ENCODE measurements at places on chromosomes 16 and 17. TPM values are rescaled to one million over a fixed set of nuclear protein-coding genes. Genes with fewer than 3 reads are reported as not detected.

The TMEM132E gene
- total RNA-seq = not detected

DNA sequence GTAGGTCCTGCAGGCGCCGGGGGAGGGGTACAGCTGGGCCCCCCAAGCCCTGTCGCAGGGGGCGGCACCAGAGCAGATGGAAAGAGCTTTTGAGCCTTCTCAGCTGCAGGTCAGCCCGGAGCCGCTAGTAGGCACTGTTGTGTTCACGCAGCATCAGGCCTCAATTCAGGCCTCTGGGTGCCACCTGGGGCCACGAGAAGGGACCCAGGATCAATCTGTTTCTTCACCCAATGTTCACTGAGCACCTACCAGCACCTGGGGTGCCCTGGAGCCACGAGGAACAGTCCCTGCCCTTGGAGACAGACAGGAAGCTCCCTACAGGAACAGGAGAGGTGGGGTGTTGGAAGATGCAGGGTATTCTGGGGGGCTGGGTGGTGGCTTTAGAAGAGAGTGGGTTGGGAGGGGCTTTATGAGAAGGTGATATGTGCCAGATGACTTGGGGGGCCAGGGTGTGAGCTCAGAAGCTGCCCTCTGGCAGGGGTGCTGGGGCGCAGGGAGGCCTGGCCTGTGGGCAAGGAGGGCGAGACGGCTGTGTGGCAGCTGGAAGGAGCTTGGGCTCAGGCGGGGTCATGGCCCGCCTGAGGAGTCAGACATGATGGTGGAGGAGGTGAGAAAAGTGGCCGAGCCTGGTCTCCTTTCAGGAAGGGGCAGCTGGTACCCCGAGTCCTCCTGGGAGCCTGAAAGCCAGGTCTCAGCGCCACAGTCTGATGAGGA is 121.9 kb upstream of the GSE1 start:
- peak; percentile 30 for DNase-seq

The TMEM94 gene
- 129 TPM for total RNA-seq

DNA sequence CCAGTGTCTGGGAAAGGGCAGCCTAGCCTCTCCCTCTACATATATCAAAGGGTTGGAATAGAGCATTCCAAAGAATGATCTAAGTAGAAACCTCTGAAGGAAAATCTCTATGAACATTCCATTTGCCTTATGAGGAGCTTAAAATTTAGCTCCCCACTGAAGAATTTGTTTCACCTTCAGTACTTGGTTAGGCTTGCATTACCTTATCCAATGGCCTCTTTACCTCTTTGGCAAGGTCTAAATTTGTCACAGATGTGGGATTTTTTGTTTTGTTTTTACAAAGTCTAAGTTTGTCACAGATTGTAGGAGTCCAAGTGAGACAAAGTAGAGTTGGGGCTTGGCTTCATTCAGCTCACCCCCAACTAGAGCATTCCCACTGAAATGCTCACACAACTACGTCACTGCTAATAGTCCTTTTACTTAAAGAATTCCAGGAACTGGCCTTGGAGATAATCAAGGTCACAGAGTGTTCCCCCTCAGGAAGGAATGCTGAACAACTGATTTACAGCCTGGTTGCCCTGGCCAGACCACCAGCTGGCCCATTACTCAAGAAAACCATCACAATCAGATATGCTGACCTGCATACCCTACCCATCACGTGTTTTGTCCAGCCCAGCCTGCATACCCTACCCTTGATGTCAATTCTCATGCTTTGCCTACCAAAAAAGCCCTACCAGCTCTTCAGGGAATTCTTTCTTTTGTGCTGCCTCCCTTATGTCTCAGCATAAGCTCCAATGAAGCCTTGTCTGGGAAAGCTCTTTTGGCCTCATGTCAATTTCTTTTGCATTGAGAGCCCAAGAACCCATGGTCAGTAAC is 26.5 kb upstream of the PPM1D start:
- DNase-seq = no peak

The CACNG3 gene
- not detected for total RNA-seq

The KRTAP3-1 gene
- total RNA-seq = not detected

The KIF18B gene
- total RNA-seq = 31.3 TPM

DNA sequence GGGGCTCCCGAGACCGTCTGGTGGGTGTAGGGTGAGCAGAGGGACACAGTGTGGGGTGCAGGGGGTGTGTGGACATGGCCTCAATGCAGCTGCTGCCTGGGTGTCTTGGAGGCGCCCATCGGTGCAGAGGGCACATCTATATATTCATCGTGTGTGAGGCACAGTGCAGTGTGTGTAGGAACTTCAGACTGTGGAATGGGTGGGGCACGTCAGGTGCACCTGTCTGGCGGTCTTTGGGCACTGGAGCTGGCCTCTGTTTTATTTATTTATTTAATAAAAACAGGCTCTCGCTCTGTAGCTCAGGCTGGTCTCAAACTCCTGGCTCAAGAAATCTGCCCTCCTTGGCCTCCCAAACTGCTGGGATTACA is 16.8 kb downstream of the LASP1 start:
- no peak for DNase-seq

The TEKT5 gene
- not detected for total RNA-seq

DNA sequence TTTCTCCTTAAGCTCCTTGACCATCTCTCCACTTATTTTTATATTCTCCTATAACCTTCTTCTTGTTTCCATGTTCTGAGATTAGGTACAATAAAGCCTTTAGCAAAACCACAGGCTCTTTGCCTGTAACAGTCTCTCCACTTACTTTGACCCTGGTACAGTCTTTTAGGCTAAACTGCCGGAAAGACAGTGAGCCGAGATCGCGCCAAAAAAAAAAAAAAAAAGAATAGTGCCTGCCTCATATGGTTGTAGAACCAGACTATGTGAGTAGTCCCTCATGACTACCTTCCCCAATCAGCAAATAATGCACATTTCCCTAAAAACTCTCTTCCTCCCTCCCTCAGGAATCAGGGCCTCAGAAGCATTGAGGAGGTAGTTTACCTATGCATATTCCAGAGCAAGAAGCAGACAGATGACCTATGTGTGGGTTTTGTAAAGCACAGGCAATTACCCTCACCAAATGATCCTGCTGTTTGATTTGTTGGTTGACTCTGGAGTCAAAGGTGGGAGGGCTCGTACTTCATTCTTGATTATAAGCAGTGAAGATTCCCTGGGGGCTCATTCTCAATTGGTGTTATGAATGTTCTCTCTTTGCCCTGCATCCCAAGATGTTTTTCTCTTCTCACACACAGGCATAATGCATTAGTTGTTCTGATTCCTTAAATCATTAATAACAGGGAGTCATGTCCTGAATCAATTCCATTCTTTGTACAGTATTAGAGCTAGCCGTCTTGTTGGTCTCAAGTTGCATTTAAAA is 8.9 kb upstream of the NME1 start:
- DNase-seq = no peak

DNA sequence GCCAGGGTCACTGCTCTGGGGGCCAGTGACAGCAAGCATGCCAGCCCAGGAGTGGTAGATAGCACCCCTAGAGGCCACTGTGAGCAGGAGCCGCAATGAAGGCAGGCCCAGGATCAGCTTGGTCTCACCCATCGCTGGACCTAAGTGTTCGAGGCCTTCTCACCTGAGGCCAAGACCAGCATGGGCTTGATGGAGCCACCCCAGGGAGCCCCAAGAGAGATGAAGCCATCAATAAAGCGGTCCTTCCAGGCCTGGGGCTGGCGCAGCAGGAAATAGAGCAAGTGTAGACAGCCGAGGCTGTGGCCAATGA is 1.8 kb downstream of the LCAT start:
- no peak for DNase-seq

The MMP28 gene
- 1.6 TPM for total RNA-seq

The NOD2 gene
- not detected for total RNA-seq

DNA sequence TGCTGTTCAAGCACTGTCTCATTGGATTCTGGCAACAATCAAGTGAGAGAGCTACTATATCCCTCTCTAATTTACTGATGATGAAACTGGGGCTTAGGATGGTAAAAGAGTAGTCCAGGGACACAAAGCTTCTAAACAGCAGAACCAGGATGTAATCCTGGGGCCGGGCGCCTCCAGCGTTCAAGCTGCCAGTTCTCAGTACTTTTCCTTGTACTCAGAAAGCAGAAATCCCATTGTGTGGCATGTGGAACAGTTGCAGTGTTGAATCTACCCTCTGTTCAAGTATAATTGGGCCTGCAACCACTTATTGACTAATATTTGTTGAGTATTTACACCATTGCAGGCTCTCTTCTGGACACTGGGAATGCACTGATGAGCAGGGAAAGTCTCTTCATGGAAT is 14.5 kb upstream of the CDH13 start:
- no peak for DNase-seq

DNA sequence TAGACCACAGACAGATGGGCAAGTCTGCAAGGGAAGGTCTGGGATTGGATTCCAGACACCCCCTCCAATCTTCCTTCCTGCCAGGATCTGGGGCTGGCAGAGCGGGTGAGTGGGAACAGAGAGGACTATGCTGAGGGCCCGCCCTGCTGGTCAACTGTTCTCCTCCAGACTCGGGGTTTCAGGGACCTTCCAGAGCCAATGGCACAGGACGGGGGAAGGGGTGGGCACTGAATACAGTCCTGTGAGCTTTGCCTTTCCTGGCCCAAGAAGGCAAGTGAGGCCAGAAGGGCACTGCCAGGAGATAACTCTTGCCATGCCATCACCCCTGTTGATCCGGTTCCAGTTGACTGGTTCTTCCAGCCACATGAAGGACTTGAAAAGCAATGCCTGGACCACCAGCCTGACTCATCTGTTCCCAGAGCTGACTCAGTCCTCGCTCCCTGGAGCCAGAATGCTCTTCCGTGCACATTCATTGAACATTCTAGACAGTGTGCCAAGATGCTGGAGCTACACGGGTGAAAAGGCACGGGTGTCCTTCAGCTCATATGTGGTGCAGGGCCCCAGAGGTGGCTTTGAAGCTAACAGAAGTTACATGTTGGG is 533 bp upstream of the MEFV start:
- no peak for DNase-seq

DNA sequence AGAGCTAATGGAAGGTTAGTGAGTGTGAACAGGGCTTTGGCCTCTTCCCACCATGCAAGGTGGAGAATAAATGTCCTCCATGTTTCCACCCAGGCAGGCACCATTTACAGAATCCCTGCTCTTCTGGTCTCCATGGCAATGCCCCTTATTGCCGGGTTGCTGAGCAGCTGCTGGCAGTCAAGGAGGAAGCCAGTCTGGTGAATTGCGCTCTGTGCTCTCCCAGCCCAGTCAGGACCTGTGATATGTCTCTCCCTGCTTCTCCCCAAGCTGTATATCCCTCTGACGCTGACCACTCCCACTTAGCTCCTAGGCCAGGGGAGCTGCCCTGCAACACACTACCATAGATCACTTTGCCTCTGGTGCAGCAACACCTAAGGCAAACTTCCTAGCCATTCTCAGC is 402.1 kb upstream of the ERCC4 start:
- no peak for DNase-seq

GRCh38 chr16:24541233-24541933 is 2.0 kb downstream of the RBBP6 start:
- no peak for DNase-seq

DNA sequence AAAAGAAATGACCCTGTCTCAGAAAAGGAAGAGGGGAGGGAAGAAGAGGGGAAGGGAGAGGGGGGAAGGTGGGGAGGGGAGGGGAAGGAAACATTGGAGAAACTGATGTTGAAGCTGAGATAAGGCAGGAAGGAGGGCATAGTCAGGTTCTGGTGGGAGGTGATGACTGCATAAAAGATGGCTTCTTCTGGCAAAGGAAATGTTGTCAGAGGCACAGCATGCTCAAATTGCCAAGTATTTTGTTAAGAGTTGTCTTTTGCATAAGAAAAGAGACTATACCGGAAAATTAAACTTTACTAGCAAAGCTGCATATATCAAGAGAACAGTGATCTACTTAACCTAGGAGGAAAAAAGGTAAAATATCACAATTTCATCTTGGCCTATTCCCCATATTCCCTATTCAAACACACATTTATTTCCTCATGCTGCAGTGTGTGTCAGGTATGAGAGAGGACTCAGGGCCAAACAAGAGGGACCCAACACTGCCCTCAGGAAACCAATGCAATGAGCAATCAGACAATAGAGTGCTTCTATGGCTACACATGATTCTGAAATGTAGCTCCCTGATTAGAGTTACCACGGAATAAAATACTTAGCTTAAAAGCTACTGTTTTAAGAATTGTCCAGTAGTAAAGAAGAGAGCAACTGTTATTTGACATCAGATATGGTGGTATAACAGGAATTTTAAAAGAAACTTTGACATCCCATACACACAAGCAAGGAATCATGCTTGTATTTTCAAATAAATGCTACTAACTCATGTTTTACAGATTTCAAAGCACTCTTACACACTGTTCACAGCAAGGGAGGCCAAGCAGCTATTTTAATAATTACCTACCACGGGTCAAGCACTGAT is 80.9 kb downstream of the PARN start:
- no peak for DNase-seq

DNA sequence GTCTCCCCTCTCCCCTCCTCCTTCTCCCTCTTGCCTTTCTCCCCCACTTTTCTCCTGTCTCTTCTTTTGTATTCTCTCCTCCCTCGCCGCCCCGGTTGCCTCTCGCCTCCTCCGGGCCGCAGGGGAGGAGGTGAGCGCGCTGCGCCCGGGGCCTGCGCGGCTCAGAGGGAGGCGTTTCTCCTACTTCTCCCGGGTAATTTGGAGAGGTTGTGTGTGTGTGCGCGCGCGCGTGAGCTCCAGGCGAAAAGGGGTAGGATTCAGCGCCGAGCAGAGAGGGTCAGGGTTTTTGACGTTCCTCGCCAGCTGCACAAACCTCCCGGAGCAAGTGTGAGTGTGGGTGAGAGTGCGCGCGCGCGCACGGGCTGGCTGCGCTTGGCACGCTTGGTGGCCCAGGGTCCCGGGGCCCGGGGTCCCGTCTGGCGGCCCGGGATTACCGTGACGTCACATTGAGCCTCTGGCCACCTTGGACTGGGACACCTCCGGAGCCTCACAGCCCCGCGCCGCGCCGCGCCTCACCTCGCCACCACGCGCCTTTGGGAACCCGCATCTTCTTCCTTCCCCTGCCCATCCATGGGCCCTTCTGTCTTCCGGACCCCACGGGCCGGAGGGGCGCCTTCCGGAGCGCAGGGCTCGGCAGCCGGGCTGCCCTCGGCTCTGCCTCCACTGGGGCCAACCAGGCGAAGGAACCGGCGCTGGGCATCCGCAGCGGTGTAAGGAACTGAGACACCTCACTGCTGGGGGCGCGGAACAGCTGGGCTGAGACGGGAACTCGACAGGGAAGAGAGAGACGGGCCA is 479 bp downstream of the IRX6 start:
- no peak for DNase-seq

DNA sequence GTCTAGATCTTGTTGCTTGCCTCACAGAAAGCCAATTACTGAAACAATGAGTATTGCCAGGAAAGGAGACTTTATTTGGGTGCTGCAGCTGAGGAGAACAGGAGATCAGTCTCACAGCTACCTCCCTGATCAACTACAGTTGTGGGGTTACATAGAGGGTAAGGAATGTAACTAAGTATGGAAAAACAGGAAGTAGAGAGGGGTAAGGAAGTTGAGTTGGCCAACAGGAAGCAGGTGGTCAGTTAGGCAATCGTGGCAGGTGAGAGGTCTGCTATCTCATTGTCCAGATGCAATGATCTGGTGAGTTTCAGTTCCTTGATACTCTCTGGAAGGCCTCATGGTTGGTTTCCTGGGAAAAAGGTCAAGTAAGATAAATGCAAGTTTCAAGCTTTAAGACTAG is 333.1 kb upstream of the GOT2 start:
- DNase-seq = no peak
